ENCODE measurements at places on chromosomes 2 and 18.

- no peak for DNase-seq
Observed at GRCh38 chr2:84800194-84800805, 80.6 kb downstream of the TRABD2A start.

- DNase-seq = no peak
Observed at GRCh38 chr2:144239306-144239705, 280.6 kb downstream of the ZEB2 start.

DNA sequence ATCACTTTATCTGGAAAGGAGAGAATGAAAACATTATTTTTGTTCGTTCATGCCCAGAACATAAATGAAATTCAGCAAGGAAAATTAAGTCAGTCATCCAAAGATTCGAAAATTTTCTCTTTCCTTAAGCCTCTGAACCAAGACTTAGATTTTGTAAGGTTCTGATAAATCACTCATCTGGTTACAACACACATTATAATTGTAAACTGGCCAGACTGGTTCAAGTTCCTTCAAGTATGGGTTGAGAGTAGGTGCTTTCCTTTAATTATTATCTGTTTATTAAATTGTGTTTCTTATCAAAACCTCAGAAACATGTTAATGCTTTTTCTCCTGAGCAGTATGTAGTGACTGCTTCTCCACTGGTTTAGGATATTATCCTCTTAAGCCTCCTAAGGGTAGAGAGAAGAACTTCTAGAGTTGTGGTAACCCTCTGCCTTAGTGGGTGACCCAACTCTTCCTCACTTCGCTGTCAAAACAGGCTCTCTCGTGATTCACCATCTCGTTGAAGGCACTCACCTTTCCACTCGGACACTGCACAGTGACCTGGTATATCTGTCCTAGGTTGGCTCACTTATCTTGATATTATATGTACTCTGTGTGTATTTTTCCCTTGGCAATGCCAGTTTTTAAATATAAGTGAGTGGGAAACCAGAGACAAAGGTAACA lies 325.9 kb downstream of the PAX3 start:
- no peak for DNase-seq

GRCh38 chr18:36627637-36628036 lies 201.2 kb downstream of the TPGS2 start:
- no peak for DNase-seq

- DNase-seq = no peak
Observed at GRCh38 chr2:161085149-161085548, 75.1 kb upstream of the TANK start.

- no peak for DNase-seq
Observed at GRCh38 chr2:98029718-98030222, 34.0 kb upstream of the TMEM131 start.

- DNase-seq = no peak
Observed at GRCh38 chr2:17821535-17822444, 5.5 kb downstream of the MSGN1 start.

DNA sequence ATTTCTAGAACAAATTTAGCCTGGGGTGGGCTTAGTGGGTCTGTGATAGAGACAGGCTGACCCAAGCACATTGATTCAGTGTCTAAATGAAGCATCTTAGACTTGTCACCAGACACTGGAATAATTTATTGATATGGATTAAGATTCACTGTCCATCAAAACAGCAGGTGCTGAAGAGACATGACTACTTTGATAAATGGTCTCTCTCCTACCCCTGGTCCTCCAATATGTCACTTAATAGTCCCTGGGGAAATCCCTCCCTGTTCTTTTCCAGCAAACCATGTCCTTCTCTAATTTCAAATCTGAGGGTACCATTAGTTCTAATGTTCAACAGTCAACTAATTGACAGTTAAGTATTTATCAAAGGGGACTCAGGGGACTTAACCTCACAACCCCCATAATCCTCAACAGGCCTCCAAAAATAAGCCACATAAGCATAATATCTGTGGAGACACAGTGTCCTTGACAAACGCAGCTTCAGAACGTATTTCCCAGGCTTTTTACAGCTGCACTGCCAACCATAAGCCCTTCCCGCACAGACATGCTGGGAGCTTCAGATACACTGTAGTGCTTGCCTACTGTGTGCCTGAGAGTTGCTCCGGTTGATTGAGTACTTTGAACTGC lies 391.0 kb downstream of the THSD7B start:
- no peak for DNase-seq

DNA sequence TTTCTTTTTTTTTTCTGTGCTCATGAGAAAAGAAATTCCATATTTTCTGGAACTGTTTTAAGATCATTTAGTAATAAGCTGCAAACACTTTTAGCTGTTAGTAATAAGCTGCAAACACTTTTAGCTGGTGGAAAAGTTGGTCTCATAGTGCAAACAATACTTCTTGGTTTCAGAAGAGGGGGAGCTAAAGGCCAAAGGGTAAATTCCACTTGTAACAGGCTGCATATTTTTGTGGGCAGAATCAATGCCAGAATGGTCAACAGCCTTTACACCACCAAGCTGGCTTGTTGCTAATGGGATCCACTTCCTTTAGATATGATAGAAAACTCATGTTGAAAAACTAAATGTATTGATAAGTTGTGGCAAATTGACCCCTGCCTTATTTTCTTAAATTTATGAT lies 356.8 kb downstream of the NR4A2 start:
- no peak for DNase-seq

- no peak for DNase-seq
Observed at GRCh38 chr18:58723810-58724602, 52.7 kb downstream of the MALT1 start.

GRCh38 chr18:75129717-75130477 lies 79.0 kb downstream of the PTGR3 start:
- DNase-seq = no peak

- DNase-seq = no peak
Observed at GRCh38 chr18:9851511-9851910, 34.3 kb upstream of the TXNDC2 start.

DNA sequence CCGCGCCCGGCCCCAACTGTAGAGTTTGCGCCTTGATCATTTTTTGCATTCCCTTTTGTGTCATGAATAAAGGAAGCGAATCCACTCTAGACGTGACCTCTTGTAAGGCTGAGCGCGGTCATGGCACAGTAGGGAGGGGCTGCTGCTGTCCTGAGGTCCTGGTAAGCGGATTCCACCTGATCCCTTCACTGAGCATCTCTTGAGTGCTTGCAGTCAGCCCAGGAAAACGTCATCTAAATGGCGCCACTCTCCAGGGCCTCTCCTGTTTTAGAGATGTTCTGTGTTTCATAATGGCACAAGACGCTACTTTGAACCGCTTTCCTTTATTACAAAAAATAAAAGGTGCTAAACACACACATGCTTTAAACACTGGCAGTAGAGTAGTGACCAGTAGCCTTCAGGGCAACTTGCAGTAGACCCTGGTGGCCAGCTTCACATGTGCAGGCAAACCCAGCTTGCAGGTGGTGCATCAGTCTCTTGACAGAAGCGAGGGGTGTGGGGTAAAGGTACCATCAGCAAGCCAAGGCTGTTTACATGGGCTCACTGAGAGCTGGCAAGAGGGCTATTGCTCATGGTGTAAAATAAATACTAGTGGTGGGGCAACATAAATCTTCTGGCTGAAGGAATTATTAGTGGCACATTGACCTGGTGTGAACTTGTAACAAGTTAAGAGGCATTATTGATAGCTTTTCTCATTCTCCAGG lies 43.0 kb upstream of the ACKR3 start:
- no peak for DNase-seq

- no peak for DNase-seq
Observed at GRCh38 chr18:34862561-34862960, 152.5 kb downstream of the DTNA start.

GRCh38 chr2:37740164-37740739 lies 68.8 kb upstream of the CDC42EP3 start:
- DNase-seq = no peak

GRCh38 chr2:42979416-42979869 lies 187.1 kb upstream of the HAAO start:
- no peak for DNase-seq

DNA sequence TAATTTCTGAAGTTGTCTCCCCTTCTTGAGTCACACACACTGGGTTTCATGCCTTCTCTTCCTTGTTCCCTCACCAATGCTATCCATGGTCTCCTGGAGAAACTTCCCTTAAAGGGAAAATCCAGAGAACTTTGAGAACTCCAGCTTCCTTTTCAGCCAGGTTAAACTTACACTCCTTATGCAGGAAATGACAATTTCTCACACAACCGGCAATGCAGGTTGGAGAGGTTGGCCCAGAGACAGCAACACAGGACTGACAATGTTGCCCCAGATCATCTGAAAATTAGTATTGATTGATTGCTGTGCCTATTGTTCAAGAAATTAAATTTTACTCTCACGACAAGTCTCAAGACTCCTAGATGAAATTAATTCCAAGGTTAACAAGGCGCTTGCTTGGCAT lies 292.2 kb downstream of the NYAP2 start:
- no peak for DNase-seq

DNA sequence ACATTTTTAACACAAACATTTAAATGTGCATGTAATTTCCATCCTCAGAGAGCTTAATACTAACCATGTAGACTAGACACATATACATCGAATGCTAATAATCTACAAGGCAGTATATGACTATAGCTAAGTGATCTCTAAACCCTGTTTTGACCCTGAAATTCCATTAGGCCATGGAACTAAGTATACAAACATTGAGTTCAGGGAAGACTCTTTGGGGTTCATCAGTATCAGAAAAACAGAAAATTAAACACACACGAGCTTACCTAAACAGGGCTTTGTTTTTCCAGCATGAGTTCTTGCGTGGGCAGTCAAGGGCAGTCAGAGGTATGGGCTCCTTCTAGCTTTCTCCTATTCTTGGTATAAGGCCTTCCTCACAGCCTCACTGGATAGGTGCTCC lies 106.0 kb upstream of the COPS8 start:
- no peak for DNase-seq

DNA sequence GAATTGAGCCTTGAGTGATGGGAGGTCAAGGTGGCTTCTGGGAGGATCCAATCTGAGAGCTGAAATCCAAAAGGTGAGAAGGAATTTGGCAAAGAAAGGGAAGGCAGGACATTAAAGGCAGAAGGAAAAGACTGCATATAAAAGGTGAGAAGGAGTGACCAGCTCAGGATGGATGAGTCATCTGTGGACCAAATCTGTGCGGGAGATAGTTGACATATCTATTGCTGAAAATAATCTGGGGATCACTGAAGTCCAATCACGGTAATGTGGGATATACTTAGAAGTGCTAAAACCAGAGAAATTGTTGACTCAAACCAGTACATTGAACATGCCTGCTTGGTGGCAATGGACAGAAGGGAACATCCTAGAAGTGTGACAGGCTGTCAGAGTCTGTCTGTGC lies 8.0 kb upstream of the PTPN4 start:
- no peak for DNase-seq

DNA sequence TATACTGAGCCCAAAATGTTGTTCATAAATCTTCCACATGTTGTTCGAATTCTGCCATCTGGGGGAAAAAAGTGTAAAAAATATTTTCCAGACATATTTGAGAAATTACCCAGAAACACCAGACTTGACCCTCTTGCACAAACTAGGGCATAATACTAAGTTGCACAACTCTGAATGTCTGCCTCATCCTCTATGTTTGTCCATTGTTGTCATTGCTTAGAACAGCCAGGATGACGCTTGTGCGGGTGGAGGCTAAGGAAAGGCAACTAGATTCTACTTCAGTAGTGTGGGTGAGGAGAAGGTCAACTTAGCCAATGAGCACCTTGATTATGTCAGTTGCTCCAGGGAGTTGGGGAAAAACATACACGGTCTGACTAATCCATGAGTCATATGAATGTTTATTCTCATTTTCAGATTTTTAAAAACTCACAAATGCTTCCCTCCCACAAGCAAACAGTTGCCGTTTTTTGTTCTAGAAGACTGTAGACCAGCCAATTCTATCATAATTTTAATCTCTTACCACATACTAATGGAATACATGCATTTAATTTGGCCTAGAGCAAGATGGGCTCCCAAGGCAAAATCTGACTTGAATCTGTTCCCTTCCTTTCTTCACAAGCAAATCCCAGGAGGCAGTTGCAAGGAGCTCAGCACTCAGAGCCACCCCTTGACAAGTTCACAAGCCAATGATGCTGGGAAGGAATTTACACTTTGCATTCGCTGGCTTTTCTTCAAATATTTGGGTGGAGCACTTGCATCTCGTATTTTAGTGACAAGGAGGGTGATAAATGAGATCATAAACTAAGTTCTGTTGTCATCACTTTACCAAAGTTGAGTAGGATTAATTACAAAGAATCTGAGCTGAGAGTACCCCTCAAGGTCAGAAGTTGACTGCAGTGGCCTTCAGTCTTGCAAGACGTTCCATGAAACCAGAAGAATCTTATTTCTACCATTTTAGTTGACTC lies 163.2 kb upstream of the TWIST2 start:
- no peak for DNase-seq

DNA sequence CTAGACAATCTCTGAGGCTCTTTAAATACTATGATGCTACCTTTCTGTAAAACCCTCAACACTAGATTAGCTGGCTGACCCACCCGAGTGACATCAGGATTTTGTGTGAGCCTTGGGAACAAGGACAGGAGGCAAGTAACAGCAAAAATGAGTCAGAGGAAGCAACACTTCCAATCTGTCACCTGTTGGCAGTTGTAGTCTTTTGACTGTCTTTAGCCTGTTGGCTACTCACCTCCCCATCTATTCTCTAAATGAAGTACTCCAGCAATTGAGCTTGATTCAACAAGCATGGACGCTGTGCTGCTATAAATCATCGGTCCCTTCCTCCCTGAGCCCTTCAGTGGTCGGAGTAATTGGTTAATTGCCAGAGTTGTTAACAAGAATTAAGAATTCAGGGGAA lies 898.7 kb downstream of the BCL11A start:
- DNase-seq = no peak

- no peak for DNase-seq
Observed at GRCh38 chr2:236162882-236163470, 5.2 kb downstream of the GBX2 start.

- DNase-seq = no peak
Observed at GRCh38 chr2:41668529-41668928, 379.3 kb upstream of the PKDCC start.

DNA sequence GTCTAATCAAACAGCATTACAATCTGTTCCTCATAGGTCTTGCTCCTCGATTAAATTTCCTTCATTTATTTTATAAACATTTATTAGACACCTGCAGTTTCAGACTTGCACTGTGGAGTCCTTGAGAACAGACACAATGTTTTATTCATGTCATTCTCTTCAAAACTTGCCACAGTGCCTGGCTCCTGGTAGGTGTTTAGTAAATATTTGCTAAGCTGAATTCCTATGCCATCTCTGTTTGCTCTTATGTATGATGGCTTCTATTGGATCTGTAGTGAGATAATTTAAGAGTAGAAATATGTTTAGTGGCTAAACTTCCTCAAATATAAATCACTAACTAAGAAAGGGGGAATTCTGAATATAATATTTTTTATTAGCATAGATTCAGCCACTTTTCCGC lies 61.4 kb downstream of the LRATD1 start:
- no peak for DNase-seq

DNA sequence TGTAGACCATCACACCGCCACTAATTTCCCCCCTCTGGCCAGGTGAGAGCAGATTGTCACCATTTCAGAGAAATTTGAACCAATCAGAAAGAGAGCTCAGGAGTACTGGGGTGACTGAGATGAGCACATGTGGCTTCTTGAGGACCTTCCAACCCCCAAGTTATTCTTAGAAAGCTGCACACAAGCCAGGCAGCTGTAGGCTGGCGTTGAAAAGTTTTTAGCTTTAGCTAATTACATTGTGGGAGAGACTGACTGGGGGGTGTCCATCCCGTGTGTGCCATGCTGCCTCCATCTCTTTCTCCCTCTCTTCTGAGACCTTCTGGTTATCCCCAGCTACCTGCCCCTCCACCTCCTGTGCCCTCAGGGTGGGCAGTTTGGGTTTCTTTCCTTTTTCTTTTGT lies 154.0 kb downstream of the AGAP1 start:
- no peak for DNase-seq

Measured in NCI-H748 treated with DMSO at 0.1 percent for 48 hours (cell line).